Hepatocyte (in vitro differentiated cells): ENCODE measurements at places on chromosomes 13 and 19. TPM values are rescaled to one million over a fixed set of nuclear protein-coding genes. Genes with fewer than 3 reads are reported as not detected.

DNA sequence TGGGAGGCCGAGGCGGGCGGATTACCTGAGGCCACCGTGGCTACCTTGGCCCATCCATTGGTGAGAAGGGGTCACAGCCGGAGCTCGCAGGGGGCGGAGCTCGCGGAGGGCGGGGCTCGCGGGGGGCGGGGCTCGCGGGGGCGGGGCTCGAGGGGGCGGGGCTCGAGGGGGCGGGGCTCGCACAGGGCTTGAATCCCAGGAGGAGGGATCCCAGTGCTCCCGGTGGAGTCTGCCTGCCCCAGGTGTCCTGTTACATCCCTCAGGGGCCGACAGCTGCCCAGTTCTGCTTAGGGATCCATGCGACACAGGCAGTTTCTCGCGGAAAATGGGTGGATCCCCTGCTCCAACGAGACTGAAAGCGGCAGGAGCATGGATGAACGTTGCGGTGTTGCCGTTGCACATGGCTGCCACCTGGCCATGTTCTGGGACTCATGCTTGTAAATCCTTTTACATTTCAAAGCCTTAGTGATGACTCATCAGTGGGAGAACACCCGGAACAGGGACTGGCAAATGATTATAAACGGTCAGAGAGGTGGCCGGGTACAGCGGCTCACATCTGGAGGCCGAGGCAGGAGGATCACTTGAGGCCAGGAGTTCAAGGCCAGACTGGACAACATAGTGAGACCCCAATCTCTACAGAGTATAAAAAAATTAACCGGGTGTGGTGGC is 25.1 kb downstream of the TMPRSS9 start:
- no peaks in the 10 kb centered on the region for H3K27me3 ChIP-seq
- H3K27ac ChIP-seq: no peak overlapping the region
- peak; percentile 76 for DNase-seq

DNA sequence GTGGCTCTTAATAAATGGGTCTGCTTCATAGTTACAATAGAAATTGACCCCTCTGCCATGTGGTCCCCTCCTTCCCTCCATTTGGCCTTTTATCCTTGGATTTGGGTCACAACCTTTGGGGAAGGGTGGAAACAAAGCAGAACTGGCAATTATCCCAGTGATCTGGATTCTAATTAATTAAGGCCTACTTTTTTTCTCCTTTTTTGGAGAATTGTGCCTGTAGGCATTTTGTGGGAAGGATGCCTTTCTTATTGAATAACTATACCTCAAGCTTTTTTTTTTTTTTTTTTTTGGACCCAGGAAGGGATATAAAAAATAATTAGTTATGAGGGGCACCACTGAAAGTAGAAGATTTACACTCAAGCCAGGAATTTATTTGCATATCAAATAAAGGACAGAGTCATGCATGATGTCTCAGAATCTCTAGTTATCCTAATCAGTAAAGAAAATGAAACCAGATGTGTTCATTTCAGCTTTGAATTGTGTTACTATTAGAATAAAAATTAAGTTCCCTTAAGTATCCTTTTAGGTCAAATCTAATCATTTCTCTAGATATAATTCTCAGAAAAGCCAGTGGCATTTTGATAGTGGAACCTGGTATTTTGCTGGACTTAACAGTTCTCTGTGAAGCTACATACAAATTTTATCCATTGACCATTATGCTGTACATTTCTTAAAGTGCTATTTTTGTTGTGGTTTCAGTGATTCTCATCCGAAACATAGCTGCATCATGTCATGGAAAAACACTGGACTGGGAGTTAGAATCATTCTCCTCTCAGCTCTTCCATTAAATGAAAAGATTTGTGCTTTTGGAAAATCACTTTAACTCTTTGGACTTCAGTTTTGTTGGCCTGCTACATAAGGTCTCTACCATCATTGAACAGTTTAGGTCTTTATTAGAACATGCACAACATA is 129.3 kb downstream of the KCNRG start:
- no peak for DNase-seq
- no peaks in the 10 kb centered on the region for H3K27me3 ChIP-seq
- no peaks in the 10 kb centered on the region for H3K36me3 ChIP-seq
- no peak overlapping the region for H3K27ac ChIP-seq
- no peak overlapping the region for H3K4me3 ChIP-seq

DNA sequence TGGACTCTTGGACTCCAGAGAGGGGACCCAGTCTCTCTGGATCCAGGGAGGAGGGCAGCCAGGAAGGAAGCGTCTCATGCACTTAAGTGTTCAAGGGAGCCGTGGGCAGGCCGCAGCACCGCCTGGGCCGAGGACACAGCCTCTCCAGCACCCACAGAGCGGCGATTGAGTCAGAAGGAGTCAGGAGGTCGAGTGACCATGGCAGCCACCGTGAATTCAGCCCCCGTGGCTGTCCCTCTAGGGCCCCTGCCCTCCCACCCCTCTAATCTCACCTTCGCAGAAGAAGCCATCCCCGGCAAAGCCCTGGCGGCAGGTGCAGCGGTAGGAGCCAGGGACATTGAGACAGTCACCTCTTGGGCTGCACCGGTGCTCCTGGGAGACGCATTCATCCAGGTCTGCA is 38.0 kb downstream of the FBN3 start:
- H3K4me1 ChIP-seq: no peaks in the 10 kb centered on the region
- DNase-seq: no peak
- no peak overlapping the region for H3K27ac ChIP-seq
- no peak overlapping the region for H3K4me3 ChIP-seq
- no peaks in the 10 kb centered on the region for H3K36me3 ChIP-seq

DNA sequence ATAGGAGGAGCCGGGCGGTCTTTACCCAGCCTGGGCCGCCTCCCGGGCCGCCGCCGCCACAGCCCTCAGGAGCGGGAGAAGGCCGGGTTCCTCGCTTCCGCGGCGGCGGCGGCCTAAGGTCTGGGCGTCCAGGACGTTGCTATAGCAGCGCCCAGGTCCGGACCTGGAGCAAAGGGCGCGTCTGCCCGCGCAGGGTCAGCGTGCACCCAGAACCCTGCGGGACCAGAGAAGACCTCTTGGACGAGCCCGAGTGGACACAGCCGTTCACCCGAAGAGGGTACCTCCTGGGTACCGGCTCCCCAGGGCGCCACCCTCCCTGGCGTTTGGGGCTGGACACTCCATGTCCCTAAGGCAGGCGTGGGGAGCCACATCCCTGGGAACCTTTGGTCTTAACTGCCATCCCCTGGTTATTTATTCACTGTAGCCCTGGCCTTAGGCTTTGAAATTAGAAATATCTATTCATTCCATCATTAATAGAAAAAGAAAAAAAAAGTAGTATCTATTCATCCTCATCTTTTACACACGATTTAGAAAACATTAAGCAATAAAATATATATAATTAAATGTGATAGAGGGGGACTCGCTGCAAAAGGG is 2.4 kb downstream of the DZIP1 start:
- H3K27me3 ChIP-seq: peaks cover 19% of the 10 kb centered on the region
- H3K4me3 ChIP-seq: peak overlapping the region; percentile 21
- peak; percentile 73 for DNase-seq
- H3K27ac ChIP-seq: no peak overlapping the region

The ZNF208 gene
- total RNA-seq: not detected in 2 replicates

The ZMYM2 gene
- total RNA-seq: 86.1 and 91.1 TPM in 2 replicates
